ENCODE measurements at places on chromosomes 2 and 18.

DNA sequence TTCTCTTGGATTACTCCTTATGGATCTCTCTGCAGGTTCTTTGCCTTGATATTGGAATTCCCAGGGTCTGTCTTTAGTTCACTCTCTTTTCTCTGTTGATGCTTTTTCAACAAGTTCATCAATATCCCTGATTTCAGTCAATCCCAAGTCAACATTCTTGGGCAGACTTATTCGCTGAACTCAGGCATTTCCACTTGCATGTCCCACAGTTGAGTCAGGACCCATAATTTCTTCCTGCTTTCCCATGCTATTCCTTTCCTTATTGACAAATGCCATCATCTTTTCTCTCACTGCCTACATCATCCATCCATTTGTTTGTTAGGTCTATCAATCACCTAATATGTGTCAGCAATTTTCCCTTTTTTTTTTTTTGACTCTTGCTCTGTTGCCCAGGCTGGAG is 11.6 kb downstream of the GPD2 start:
- no peak for DNase-seq

DNA sequence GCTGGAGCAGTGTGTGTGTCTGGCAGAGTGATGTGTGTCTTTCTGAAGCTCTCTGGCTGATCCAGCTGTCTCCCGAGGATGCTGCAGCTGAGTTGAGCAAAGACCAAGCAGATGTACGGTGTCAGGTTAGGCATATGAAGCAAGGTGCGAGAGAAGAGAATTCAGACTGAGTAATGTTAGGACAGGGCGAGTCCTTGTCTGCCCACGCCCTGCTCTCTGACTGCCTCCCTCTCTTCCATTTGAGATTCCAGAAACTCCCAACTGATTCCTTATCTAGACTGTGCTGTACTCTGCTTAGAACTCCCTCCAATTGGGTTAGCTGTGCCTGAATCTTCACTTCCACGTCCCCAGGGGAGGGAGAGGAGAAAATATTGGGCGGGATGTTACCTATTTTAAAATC is 25.7 kb upstream of the LPIN1 start:
- no peak for DNase-seq

GRCh38 chr2:177264209-177264692 is 276 bp downstream of the NFE2L2 start:
- no peak for DNase-seq

- DNase-seq: no peak
Measured at GRCh38 chr18:31741097-31741735, 19.5 kb downstream of the SLC25A52 start.

GRCh38 chr2:233468047-233468740 is 98.4 kb downstream of the USP40 start:
- DNase-seq: no peak

DNA sequence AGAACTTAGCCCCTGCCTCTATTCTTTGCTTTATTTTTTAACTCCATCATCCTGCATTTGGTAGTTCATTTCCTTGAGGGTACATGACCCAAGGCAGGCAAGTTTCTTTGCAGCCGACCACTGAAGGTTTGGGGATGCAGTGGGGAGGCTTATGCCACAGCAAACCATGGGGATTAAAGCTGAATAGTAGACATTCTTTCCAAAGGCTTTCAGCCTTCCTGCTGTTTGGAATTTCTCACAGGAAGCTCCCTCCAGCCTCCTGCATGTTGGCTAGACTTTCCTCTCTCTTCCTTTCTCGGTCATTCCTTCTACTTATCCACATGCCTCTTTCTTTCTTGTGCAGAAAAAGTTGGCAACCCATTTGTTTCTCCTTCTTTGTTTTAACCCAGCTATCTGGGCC is 77.3 kb downstream of the SOCS6 start:
- DNase-seq: no peak

- no peak for DNase-seq
Measured at GRCh38 chr2:216564611-216565010, 66.0 kb downstream of the RPL37A start.

DNA sequence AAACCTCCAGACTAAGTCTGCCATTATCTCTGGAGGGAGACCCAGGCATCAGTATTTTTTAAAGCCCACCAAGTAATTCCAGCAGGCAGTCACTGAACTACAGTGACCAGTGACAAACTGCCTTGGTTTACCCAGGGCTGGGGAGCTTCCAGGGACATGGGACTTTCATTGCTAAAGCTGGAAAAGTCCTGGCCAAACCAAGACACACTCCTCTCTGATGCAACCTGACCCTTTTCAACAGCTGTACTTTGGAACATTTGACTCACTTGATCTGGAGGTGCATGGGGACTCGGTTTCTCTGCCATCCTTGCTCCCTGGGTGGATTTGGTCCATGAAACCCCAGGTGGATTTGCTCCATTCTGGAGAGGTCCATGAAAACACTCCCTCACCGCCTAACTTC is 7.0 kb downstream of the MRO start:
- DNase-seq: no peak

- DNase-seq: no peak
Measured at GRCh38 chr2:118565786-118566540, 281.5 kb downstream of the EN1 start.

Measured in GOT3 (cell line).